Mesendoderm (in vitro differentiated cells): ENCODE measurements at places on chromosomes 1 and 21.

- DNase-seq, result no peak
Measured at GRCh38 chr1:230212405-230212936, 145.4 kb downstream of the GALNT2 start.

- no peak for DNase-seq
Measured at GRCh38 chr1:186022184-186022583, 288.0 kb downstream of the HMCN1 start.

DNA sequence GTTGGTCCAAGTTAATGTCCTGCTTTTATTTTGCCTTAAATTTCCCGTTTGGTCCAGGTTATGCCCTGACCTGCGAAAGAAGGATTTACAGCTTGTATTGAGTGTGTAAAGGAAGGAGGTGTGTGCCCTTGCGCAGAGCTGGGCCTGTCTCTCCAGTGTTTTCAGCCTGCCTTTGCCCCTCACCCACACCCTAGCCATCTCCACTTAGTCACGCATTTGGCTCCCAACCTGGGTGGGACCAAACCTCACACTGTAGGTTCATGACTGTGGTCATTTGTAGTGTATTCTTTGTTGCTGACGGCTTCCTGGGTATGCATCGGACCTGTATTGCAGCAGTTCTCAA is 572 bp upstream of the SRSF10 start:
- DNase-seq, result peak; percentile 61

DNA sequence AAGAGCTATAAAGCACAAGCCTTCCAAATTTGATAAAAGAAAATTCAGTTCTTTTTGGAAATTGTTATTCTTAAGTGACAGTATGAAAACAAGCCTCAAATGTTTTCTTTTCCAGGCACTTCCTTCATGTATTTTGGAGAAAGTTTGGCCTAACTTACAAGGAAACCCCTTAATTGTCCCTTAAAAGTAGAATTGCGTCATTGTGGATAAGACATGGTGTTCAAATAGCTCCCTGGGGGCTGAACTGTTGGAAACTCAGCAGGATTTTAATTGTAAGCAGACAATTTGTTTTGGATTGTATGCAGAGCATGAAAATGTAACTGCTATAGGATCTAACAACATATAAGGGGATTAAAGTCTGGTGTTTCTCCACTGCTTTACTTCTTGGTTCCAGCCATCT is 35.4 kb upstream of the FGGY start:
- DNase-seq, result no peak

DNA sequence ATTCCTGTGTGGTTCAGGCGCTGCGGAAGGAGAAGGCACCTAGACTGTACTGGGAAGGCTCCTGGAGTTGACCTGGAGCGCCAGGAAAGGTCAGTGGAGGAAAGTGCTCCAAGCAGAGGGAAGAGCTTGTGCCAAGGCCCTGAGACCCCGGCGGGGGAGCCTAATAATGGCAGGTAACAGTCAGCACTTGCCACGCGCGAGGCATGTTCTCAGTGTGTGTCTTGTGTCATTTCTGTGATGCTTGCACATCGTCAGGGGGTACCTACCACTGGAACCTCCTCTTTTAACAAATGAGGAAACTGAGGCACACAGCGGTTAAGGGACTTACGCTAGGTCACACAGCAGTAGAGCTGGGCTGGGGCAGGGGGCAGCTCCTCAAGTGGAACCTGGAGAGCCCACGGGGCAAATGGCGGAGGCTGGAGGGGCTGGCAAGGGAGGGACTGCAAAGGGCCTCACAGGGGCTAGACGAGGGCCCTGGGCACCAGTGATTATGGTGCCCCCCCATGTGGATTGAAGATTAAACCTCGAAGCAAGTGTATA is 976 bp upstream of the BMP8B start:
- peak; percentile 22 for DNase-seq

DNA sequence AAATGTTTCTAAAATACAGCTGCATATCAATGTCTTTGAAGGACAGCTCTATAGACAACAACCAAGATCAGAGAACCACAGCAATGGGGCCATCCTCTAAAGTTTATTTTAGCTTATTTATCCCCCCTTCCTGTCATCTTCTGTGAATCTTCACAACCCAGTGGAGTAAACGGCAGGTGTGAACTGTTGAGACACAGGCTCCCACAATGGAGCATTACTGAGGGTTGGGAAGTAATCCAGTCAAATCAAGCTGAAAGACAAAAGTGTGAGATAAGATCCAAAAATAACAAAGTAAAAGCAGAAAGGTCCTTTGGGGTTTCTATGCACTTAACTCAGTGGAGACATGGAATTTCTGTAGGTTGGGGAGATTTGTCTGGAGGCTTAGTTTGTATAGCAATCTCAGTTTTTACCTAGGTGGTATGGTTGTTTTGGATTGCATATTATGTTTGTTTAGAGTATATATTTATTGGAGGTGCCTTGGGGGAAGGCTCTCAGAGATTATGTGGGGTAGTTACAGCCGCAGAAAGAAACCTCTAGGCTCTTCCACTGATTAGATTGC is 286.9 kb upstream of the ADGRL2 start:
- peak; percentile 87 for DNase-seq

- no peak for DNase-seq
Measured at GRCh38 chr21:27631471-27631870, 664.6 kb upstream of the ADAMTS5 start.

DNA sequence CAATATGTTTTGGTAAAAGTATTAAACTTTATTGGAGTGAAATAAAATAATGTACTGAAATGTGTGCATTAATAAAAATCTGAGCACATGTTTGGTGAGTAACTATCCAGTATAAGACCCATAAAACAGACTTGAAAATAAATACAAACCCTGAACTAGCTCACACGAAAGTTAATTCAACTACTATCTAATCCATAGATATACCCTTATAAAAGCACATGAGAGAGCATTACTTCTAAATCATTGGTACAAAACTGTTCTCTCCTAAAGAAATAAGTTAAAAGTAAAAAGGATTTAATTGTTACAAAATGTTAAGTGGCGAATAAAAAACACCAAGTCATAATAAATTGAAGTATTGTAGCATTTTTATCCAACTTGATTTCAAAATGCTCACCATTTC is 295.6 kb downstream of the PTPRC start:
- DNase-seq, result no peak

GRCh38 chr1:58575551-58576324 is 1.3 kb downstream of the TACSTD2 start:
- DNase-seq, result no peak

- no peak for DNase-seq
Measured at GRCh38 chr1:158685085-158685484, 1.4 kb downstream of the SPTA1 start.

- no peak for DNase-seq
Measured at GRCh38 chr21:42735061-42735460, 81.6 kb downstream of the PDE9A start.

DNA sequence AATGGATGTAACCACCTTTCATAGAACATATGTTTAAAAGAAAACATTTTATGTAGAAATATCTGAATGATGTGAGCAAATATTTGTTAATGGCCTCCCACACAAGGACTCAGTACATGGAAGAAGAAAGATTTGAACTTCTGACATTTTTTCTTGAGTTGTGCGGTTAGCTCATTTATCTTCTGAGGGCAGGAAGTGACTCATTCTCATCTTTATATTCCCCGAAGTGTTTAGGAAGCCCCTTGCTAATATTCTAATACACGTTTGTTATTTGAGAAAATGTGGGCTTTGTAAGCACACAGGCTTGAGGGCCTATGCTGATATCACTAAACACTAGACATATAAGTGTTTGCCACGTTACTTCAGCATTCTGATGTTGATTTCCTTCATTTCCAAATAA is 392.5 kb upstream of the PTBP2 start:
- DNase-seq, result no peak

GRCh38 chr1:116255486-116256285 is 117.4 kb upstream of the ATP1A1 start:
- DNase-seq, result no peak

GRCh38 chr1:69088571-69088970 is 479.2 kb upstream of the LRRC7 start:
- no peak for DNase-seq

DNA sequence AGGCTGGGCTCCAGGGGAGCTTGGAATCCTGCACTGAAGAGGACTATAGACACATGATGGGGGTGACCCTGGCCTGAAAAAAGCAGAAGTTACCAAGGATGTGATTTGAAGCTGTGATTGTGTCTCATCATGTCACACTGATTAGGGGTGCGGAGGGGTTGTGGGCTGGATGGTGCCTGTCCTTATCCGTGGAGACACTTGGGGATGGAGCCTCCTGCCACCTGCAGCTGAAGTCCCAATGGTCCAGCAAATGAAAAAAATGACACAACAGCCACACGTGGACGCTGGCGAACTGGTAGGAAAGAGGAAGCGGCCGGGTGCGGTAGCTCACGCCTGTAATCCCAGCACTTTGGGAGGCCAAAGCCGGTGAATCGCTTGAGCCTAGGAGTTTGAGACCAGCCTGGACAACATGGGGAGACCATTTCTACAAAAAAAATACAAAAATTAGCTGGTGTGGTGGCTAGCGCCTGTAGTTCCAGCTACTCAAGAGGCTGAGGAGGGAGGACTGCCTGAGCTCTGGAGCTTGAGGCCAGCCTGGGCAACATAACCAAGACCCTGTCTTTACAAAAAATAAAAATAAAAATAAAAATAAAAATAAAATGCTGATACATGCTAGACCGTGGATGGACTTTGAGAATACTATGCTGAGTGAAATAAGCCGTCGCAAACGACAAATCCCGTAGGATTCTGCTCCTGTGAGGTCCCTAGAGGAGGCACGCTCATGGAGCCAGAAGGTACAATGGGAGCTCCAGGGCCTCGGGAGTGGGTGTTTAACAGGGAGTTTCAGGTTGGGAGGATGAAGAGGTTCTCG is 838 bp upstream of the IBA57 start:
- no peak for DNase-seq

DNA sequence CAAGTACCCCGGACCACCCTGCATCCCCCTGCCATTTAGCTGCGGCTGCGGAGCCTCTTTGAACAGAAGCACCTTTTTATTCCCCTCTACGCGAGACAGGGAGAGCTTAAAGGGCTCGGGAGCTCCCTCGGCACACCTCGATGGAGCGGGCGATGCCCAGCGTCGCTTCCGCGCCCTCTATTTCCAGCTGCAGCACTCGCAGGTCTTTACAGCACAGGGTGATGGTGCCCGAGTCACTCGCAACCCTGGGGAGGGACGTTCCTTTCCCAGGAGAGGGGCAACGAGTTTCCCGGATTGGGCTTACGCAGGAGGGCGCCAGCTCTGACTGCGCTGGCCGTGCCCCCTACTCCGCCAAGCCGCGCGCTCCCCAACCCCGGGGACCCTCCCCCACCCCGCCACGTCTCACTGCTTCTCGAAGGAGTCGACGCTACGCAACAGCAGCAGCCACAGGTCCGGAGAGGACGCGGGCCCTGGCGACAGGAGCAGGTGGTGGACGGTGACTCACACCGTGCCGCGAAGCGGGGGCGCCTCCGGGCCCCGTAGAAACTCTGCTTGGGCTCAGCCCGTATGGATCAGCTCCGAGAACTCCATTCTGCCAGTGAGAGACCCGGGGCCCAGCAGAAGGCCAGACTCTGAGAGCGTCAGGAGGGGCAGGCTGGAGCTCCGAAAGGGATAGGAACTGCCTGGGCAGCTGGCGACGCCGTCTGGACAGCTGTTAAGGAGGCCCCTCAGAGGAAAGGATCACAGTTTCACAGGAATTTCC is 5.8 kb upstream of the FAM167B start:
- DNase-seq, result peak; percentile 75

- no peak for DNase-seq
Measured at GRCh38 chr1:222821239-222821638, 6.4 kb downstream of the DISP1 start.

- peak; percentile 53 for DNase-seq
Measured at GRCh38 chr1:113677250-113678158, 81.8 kb downstream of the PHTF1 start.

DNA sequence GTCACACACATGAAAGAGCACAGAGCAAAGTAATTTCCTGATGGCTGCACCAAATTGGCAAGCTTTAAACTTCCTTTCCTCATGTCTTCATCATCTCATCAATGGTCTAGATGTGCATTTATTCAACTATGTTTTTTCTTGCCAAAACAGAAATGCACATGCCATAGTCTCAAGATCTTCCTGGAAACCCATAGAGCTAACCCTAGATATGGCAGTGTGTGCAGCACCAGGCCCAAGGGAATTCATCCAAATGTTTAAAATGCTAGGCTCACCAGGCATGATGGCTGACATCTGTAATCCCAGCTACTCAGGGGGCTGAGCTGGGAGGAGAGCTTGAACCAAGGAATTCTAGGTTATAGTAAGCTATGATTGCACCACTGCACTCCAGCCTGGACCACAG is 31.2 kb upstream of the PALMD start:
- no peak for DNase-seq

- DNase-seq, result peak; percentile 45
Measured at GRCh38 chr1:116232989-116233514, 121.9 kb downstream of the MAB21L3 start.

GRCh38 chr1:43983253-43983899 is 4.4 kb downstream of the B4GALT2 start:
- no peak for DNase-seq

DNA sequence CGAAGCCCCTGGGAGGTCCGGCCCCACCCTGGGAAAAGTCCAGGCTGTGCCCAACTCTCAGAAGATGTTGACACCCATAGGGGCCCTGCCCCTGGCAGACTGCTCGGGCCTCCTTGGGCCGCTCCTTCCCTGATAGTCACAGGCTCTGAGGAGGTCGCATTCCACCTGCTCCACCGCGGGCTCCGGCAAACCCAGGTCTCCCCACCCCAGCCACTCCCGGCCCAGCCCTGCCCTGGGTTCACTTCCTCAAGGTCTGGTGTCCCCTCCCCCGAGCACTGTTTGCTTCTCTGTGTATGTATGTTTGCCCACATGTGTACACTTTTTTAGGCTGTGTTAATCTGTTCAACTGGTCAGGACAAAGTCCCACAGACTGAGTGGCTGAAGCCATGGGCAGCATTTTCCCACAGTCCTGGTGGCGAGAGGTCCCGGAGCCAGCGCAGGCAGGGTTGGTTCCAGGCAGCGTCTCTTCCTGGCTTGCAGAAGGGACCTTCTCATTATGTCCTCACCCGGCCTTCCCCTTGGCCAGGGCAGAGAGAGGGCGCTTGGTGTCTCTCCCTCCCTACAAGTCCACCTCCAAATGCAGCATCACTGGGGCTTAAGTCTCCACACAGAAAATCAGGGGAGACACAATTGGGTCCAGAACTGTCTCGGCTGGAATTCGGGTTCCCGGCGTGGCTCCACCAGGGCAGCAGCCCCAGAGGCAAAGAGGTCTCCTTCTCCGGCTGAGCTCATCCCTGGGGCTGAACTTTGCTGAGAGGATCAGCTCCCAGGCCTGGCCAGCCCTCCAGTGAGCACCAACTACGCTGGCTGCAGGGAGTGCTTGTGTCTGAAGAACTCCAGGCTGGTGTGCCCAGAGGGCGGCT is 10.5 kb upstream of the PRXL2B start:
- no peak for DNase-seq
